GM19239 (cell line): ENCODE measurements at places on chromosomes 16 and 17.

DNA sequence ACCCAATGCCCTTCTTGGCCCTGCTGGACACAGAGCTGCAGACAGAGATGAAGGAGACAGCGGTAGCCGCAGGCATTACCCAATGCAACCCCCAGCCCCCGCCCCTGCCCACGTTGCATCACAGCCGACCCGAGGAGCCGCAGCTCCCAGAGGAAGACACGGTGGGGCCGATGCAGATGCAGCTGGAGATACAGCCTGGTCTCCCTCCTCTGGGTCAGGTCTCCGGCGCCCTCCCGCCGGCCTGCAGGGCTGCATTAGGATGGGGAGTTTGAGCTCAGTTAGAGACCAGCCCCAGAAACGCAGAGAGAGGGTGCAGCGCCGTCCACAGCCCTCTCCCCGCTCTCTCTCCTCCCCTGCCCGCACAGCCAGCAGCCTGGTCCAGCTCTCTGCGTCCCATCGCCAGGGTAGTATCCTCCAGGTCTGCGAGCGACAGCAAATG, 19.4 kb upstream of the UBE2I start:
- DNase-seq, result no peak

GRCh38 chr16:25729188-25729915, 37.6 kb downstream of the HS3ST4 start:
- DNase-seq, result no peak

DNA sequence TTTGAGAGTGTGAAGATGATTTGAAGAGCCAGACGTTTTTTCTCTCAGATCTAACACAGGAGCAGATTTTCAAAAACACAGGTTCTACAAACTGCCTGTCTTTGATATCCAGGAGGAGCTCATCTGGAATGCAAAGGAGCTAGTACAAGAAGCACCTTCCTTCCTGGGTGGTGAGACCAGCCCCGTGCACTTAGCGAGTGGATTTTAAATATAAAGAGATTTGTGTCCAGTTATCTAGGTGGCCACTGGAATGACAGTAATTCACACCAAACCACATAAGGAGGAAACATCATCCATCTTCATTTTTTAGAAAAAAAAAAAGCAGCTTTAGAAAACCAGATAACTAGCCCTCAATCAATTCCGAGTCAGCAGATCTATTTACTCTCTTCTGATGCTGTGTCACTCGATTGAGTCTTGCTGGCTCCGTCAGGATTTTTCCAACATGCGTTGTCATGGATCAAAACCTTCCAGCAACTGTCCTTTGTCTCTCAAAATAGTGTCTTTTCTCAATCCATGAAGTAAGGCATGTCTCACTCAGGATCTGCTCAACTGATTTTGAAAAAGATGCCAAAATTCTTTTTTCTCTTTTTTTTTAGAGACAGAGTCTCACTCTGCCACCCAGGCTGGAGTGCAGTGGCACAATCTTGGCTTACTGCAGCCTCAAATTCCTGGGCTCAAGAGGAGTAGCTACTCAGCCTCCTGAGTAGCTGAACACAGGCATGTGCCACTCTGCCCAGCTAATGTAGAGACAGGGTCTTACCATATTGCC, 451.2 kb upstream of the PSMD7 start:
- no peak for DNase-seq

- no peak for DNase-seq
Observed at GRCh38 chr17:64020056-64020766, at the start of gene ICAM2. Gene ICAM2 (minus strand): TSS chr17:64020633. CDS start chr17:64006691, 13,942 bp downstream.

GRCh38 chr16:30005341-30006094, 5.3 kb downstream of the DOC2A start:
- peak; percentile 84 for DNase-seq

- DNase-seq, result no peak
Observed at GRCh38 chr16:57791195-57791892, 10.9 kb downstream of the KIFC3 start.

DNA sequence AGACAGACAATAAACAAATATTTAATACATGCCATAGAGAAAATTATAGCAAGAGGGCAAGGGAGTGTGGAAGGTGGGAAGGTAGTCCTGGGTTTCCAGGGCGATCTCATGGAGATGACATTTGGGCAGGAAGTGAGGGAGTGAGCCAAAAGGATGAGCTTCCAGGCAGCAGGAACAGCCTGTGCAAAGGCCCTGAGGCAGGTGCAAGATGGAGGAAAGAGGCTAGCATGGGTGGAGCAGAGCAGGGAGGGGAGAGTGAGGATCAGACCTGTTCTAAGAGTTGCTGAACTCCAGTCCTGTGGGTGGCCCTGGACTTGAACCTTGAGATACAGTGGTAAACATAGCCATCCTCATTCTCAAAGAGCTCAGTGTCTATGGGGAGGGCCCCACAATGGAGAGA, 94.7 kb downstream of the MGAT5B start:
- DNase-seq, result no peak

DNA sequence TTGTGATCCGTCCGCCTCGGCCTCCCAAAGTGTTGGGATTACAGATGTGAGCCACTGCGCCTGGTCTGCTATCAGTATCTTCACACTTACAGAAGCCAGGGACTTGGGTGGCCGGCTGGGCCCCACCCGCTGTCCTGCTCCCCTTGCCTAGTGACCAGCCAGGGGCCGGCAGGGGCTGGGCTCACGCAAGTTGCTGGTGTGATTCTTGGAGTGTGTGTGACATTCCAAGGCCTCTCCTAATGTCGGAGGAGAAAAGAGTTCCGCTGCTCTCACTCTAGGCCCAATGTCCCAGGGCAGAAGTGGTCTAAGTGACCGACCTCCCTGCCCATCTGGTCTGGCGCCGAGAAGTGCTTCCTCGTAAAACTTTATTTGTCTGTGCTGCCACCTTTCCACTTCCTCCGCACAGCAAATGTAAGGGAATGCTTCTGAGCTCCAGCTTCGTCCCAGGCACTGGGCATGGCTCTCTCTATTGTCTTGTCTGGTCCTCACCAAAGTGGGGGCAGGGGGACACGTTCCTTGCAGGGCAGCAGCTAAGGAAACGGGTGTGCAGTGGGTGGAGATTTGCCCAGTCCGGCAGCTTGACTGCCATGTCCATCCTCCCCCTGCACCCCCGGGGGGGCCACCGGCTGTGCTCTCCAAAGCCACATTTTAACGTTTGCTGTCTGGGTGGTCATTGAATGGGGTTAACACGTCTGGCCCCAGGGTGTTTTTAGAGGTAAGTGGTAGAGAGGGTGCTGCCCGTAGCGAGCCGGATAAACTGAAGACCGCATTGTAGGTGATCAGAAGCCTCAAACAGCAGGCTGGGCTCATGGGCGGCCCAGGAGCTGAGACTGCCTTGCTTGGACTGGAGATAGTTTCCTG, 7.8 kb upstream of the GSE1 start:
- DNase-seq, result no peak

- DNase-seq, result no peak
Observed at GRCh38 chr17:38797158-38797490, 2.2 kb downstream of the PIP4K2B start.

DNA sequence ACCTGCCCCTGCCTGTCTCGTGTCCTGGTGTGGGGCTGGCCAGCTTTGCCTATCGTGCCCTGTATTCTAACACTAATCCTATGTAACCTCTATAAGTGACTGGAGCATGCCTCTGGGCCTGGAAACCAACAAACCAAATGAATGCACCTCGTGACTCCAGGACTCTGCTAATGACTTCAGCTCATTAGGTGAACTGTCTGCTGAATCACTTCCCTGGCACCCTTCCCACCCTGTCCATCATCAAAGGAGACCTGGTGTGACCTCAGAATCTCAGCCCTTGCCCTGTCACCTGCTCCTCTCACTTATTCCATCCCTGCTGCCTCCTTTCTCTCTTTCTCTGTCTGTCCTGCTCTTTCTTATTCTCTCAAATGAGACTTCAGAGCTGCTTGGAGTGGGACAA, 322.4 kb downstream of the CBLN1 start:
- DNase-seq, result no peak

GRCh38 chr17:65025297-65025696, 31.2 kb downstream of the GNA13 start:
- no peak for DNase-seq

- no peak for DNase-seq
Observed at GRCh38 chr17:41549596-41550039, 21.5 kb upstream of the KRT19 start.

GRCh38 chr17:70661342-70662222, 492.2 kb downstream of the KCNJ2 start:
- DNase-seq, result no peak

GRCh38 chr17:13477180-13477611, 124.5 kb downstream of the HS3ST3A1 start:
- no peak for DNase-seq
